NCI-H510A treated with DMSO at 0.1 percent for 48 hours (cell line): ENCODE measurements at places on chromosomes 2 and 18.

GRCh38 chr2:46306988-46307655 is 9.9 kb downstream of the EPAS1 start:
- DNase-seq = peak; percentile 49

GRCh38 chr2:3456125-3456524 is 63.2 kb downstream of the ADI1 start:
- no peak for DNase-seq

DNA sequence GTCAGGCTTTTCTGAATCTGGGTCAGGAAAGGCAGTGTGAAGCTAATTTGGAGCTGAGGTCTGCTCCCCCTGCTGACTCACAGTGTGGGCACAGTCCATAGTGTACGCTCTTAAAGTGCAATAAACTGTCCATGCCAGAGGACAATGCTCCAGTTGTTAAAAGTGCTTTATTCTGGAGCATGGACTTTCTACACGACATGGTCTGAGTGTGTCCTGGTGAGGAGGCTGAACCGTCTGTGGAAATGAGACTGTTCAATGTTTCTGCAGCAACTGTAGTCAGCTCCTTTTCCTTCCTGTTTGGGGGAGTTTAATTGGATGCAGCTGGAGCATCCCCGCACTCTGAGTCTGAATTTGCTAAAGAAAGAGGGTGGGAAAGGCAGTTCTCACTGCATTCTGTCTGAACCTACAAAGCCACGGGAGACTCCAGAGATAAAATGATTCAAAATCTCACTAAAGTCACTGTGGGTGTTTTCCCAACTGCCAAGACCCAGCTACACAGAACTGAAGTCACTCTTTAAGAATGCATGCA is 110.2 kb upstream of the TRIB2 start:
- peak; percentile 7 for DNase-seq

GRCh38 chr2:176104316-176105077 is 2.6 kb upstream of the HOXD11 start:
- no peak for DNase-seq

DNA sequence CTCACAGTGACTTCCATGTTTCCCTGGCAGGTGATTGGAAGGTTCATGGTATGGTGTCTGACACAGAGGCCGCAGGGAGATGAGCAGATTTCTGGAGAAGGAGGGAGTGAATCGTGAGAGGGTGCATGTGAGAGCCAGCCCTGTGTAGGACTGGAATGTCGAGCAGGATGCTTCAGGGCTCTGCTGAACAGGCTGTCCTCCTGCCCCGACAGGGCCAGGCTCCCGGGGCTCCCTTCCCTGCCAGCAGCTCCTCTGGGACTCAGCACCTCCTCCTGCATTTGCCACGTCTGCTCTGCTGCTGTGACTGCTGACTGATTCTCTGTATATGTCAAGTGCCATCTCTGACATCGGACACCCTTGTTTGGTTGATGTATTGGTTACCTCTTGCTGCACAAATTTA is 38.5 kb upstream of the INHBB start:
- no peak for DNase-seq

GRCh38 chr2:233210843-233211547 is 40.5 kb upstream of the ATG16L1 start:
- DNase-seq = no peak

- DNase-seq = no peak
These were observed 70.0 kb downstream of the ACSL3 start for GRCh38 chr2:222930862-222931261.

DNA sequence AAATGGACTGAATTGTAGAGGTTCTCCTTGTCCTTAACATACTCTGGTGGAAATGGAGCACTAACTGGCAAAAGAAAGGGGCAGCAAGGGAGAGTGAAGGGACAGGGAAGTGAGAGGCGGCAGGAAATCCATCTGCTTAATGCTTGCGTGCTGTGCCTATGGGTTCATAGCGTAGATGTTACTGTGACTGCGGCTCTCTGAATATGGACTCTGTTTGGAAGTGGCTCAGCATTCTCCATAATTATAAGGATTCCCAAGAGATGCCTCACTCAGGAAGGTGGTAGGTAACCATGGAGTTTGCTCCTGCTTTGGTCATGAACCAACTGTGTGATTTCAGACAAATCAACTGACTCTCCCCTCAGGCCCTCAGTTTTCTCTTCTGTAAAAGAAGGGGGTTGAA is 50.0 kb downstream of the MYO3B start:
- no peak for DNase-seq

DNA sequence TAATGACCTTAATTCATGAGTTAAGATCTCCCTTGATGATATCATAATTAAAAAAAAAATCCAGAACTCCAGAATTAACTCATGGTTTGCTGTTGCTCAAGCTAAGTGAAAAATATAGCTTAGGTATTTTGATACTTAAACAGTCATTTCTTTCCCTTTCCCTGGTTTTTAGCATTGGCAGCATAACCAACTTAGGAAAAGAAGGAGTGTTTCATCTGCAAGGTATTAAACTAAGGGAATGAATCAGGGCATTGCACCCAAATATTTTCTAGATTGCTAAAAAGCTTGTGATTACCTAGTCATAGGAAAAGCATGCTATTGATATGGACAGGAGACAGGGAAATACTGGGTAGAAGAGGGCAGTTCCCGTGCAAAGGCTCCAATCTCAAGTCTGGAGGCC is 207.2 kb downstream of the LRP1B start:
- no peak for DNase-seq

GRCh38 chr2:129464036-129464435 is 515.4 kb upstream of the RAB6C start:
- no peak for DNase-seq

GRCh38 chr2:148593421-148593820 is 51.1 kb upstream of the EPC2 start:
- DNase-seq = no peak

DNA sequence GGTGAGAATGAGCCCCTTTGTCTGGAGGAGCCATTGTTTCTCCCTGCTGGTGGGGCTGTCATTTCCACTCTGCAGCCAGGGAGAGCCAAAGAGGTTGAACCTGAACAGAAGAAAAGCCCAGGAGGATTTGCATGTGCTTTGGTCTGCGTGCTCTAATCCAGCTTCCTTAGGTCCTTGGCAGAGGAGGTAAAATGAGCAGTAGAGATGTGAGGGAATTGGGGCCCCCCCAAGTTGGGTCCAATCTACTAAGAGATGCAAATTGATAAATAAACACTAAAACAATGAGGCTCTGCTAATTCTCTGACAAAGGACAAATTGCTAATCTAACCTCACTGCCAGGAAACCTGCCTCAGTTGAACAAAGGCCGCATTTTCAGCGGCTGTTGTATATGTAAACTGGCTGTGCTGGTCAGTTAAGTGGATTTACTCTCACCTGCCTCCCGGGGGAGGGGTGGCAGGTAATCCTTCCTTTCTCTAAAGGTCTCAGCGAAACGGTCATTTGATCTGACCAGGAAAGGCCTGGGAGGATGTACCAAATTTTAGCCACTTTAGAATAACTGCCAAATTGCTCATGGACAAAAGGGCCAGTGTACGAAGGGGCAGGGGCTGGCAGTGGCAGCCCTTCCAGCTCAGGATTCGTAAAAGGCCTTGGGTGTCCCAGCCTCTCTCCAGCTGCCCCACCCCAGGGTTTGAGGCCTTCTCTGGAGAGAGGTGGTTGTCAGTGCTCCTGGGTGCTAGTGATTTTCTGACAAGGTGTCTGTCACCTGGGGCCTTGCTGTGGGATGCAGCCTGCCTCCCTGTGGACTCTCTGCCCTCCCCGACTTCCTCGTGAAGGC is 193.6 kb downstream of the MIB1 start:
- no peak for DNase-seq

GRCh38 chr2:225190987-225191386 is 148.7 kb upstream of the DOCK10 start:
- DNase-seq = no peak

DNA sequence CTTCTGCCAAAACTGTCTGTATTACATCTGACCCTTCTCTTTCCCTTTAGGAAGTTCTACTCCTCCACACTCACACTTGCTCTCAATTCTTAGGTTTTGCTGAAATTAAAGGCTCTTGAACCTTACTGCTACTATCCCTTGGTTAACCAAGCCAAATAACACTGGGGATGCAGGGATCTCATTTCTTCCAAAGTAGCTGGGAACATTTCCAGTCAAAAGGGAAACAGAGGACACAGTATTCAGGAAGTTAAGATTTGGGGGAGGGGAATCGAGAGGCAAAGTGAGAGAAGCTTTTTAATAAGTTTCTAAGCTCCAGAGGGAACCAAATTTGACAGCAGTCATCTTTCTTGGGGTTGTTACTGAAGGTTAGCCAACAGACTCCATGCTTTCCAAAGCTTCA is 6.2 kb downstream of the SEPTIN2 start:
- DNase-seq = no peak

GRCh38 chr18:57004366-57005121 is 142.3 kb upstream of the BOD1L2 start:
- peak; percentile 49 for DNase-seq

DNA sequence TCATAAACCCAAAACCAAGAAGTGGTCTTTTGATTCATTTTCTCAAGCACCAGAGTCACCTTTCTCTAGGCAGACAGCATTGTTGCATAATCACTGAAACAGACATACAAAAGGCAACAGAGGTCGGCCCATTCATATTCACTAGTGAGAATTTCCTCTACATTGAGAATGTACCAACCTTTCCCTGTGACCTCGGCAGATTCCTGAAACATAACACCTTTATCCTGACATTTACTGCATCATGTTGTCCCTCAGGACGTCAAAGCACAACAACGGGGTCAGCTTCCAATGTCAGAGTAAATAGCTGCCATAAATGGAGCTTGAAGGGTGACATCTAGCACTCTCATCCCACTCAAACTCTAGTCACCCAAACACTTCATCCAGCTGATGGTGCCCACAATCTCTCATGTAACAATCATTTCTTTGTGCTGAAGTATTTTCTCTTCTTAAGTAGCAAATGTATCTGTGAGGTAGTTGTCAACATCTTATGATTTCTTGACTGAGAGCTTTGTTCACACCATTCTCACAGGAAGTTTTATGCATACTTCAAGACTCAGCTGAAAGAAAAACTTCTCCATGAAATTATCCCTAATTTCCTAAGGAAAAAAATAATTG is 802.6 kb upstream of the CHAC2 start:
- peak; percentile 33 for DNase-seq

- DNase-seq = no peak
These were observed 194.3 kb downstream of the RTP5 start for GRCh38 chr2:242063850-242064249.

GRCh38 chr18:50199346-50199855 is 4.5 kb upstream of the MYO5B start:
- DNase-seq = no peak

- DNase-seq = no peak
These were observed 28.5 kb downstream of the GALNT14 start for GRCh38 chr2:31109633-31110192.

DNA sequence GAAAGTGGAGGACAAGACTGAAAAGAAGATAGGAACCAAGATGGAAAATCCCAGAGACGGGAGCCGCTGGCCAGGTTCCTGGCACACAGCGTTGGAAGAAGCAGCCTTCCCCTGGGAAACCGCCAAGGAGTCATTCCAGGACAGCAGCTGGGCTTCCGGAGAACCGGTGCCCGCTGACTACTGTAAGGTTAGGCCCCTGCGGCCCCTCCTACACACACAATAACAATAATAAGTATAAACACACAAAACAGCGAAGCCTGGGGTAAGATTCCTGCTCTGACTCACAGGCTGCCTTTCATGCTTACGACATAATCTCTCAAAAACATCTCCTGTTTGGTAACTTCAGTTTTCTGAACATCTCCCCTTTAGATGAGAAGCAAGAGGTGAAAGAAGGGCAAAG is 28.1 kb upstream of the MYCN start:
- DNase-seq = no peak

GRCh38 chr2:214203214-214203613 is 207.6 kb upstream of the VWC2L start:
- no peak for DNase-seq

GRCh38 chr18:42828881-42829280 is 286.6 kb downstream of the RIT2 start:
- DNase-seq = no peak

DNA sequence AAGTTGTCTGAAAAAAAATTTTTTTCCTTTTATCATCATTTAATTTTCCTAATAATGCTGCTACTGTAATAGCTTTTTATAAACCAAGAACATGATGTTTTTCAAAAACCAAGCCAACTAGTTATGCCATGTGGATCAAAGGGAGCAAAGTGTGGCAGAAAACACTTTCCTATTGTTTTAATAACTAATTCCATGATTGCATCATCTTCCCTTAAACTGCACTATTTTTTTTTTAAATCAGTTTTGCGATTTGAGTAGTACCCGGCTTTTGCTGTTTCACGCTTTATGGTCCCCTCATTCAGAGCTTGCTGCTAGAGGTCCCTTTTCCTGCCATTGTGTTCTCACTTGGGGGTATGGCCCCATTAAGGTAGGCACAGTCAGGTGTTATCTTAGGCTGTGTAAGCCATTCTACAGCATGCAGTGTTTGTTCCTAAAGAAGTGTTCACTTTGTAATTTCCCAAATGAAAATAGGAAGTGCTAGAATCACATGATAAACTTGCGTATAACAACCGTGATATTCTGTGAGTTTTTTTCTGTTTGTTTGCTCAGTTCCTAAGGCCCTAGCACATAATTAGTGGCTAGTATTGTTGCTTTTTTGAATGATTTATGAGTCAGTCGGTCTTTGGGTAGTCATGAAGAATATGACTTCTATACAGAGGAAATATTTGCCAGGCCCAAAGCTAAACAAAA is 225.8 kb downstream of the PTGR3 start:
- no peak for DNase-seq

DNA sequence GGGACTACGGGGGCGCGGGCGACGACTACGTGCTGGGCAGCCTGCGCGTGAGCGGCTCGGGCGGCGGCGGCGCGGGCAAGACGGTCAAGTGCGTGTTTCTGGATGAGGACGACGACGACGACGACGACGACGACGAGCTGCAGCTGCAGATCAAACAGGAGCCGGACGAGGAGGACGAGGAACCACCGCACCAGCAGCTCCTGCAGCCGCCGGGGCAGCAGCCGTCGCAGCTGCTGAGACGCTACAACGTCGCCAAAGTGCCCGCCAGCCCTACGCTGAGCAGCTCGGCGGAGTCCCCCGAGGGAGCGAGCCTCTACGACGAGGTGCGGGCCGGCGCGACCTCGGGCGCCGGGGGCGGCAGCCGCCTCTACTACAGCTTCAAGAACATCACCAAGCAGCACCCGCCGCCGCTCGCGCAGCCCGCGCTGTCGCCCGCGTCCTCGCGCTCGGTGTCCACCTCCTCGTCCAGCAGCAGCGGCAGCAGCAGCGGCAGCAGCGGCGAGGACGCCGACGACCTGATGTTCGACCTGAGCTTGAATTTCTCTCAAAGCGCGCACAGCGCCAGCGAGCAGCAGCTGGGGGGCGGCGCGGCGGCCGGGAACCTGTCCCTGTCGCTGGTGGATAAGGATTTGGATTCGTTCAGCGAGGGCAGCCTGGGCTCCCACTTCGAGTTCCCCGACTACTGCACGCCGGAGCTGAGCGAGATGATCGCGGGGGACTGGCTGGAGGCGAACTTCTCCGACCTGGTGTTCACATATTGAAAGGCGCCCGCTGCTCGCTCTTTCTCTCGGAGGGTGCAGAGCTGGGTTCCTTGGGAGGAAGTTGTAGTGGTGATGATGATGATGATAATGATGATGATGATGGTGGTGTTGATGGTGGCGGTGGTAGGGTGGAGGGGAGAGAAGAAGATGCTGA is 1.4 kb downstream of the SOX11 start:
- peak; percentile 64 for DNase-seq
